Right cardiac atrium (tissue), 5 donors: ENCODE measurements at places on chromosomes 3 and 15.

- no peak for DNase-seq
These were observed 80.8 kb upstream of the SCN5A start for GRCh38 chr3:38730281-38730680.

- no peak for DNase-seq
These were observed 78.1 kb downstream of the ATP10A start for GRCh38 chr15:25784876-25785640.

- peak; percentile 82 for DNase-seq
These were observed 1.0 kb downstream of the IQSEC1 start for GRCh38 chr3:13072239-13072599.

- no peak for DNase-seq
These were observed 50.6 kb downstream of the CFAP20DC start for GRCh38 chr3:58999134-58999773.

DNA sequence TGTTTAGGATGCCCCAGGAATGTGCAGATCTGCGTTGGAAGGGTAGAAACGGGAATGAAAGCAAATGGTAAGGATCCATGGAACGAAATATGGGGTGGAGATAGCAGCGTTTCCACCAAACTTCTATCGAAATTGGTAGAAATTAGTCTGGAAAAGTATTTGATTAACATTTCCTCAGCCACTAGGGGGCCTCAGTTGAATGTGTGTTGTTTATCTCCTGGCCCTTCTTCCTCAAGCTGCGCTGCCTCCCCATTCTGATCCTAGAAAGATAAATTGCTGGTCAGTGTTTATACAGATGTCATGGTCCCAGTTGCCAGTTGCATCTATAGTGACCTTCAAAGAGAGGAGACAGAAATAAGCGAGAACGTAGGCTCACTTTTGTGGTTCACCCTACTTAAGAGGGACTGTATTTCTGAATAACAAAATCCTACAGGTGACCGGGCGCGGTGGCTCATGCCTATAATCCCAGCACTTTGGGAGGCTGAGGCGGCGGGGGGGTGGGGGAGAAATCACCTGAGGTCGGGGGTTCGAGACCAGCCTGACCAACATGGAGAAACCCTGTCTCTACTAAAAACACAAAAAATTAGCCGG, 457.1 kb downstream of the SQOR start:
- DNase-seq, result peak; percentile 46

GRCh38 chr3:166052440-166052839, 215.2 kb upstream of the BCHE start:
- DNase-seq, result no peak

- DNase-seq, result no peak
These were observed 36.8 kb upstream of the FRMD5 start for GRCh38 chr15:44231842-44232241.

GRCh38 chr3:10319804-10320203, 1.1 kb downstream of the SEC13 start:
- no peak for DNase-seq

- no peak for DNase-seq
These were observed 176.4 kb upstream of the MDFIC2 start for GRCh38 chr3:70488816-70489215.

GRCh38 chr3:105284876-105285275, 81.8 kb upstream of the ALCAM start:
- no peak for DNase-seq

DNA sequence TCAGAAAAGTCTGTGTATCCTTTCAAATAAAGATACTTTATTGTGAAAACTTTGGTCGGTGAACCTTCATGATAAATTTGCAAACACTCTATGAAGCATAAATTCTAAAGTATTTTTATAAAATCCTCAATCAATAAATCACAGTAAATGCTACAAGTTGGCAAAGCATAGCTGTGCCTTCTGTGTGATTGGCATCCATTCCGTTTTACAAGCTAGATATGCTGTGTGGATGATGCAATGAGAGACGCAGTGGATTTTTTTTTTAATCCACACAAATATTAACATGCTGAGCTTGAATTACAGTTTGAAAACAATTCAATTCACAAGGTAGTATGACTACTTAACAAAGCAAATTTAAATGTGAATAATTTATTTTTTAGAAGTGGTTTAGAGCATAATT, 937.2 kb downstream of the ZPLD1 start:
- DNase-seq, result no peak

- DNase-seq, result no peak
These were observed 51.3 kb upstream of the KPNA4 start for GRCh38 chr3:160616716-160617115.

DNA sequence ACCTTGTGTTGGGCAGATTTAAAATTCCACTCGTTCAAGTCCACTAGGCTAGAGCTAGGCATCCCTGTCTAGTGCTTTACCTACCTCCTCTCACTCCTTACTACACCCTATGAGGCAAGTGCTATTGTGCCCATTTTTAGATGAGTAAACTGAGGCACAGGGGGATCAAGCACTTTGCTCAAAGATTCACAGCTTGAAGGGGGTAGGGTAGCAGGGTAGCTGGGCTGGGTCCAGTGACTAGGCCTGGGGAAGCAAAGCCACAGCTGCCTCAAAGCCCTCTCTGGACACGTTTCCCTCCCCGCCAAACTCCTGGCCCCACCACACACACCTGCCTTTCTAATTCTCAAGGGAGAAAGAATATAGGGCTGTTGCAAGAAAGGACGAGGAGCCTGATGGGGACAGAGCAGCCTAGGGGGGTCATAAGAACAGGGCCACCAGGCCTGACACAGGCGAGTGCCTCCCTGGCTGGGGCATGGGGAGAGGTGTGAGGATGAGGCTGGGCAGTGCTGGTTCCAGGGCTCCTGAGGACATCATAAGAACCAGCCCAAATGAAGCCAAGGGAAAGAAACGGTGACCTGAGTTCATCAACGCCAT, 34.8 kb upstream of the SFMBT1 start:
- DNase-seq, result no peak

GRCh38 chr3:73510334-73510733, 114.4 kb downstream of the PDZRN3 start:
- DNase-seq, result no peak

- DNase-seq, result peak; percentile 76
These were observed 519.1 kb downstream of the FOXP1 start for GRCh38 chr3:71064291-71064955.

GRCh38 chr3:124584552-124585391, 145.5 kb upstream of the UMPS start:
- peak; percentile 91 for DNase-seq
